ENCODE measurements at places on chromosomes 4 and X.
A peak's percentile ranks its signal among the peaks of the same experiment; 100 is the strongest.

GRCh38 chr4:113223001-113223400, 173.5 kb downstream of the ANK2 start:
- DNase-seq: no peak

- DNase-seq: peak; percentile 40
Observed at GRCh38 chrX:106726485-106727437, at the start of gene RNF128. Gene RNF128 (plus strand): TSS chrX:106726701. CDS start chrX:106726914, 213 bp downstream.

DNA sequence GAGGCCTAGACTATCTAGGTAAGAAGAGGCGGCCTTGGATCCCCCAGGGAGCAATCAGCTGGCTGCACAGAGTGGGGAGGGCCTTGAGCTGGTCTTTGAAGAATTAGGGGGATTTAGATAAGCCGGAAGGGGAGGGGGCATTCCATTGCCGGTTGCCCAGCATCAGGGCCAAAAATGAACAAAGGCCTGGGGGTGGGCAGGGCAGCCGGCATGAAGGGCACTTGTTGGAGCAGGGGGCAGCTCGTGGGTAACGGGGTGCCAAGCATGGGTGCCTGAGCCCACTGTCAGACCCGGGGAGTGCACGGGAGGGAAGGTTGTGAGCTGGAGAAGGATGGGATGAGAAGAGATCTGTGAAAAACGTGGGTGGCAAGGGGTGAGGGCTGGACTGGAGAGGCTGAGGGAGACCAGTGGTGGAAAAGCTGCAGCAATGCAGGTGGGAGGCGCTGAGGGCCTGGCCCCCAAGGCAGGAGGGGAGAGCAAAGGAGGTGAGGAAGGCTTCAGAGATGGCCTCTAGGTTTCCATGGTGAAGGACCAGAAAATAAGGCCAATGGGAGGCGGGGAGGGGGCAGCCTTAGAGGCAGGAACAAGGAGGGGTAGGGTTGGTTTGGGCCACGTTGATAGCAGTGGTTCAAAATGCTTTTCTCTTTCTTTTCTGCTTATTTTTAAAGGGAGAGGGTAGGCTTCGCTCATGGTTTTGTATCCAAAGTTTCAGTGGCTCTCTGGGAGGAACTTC, 8.6 kb downstream of the KLF3 start:
- DNase-seq: no peak

GRCh38 chr4:70380578-70380977, 2.4 kb upstream of the SMR3B start:
- DNase-seq: no peak

DNA sequence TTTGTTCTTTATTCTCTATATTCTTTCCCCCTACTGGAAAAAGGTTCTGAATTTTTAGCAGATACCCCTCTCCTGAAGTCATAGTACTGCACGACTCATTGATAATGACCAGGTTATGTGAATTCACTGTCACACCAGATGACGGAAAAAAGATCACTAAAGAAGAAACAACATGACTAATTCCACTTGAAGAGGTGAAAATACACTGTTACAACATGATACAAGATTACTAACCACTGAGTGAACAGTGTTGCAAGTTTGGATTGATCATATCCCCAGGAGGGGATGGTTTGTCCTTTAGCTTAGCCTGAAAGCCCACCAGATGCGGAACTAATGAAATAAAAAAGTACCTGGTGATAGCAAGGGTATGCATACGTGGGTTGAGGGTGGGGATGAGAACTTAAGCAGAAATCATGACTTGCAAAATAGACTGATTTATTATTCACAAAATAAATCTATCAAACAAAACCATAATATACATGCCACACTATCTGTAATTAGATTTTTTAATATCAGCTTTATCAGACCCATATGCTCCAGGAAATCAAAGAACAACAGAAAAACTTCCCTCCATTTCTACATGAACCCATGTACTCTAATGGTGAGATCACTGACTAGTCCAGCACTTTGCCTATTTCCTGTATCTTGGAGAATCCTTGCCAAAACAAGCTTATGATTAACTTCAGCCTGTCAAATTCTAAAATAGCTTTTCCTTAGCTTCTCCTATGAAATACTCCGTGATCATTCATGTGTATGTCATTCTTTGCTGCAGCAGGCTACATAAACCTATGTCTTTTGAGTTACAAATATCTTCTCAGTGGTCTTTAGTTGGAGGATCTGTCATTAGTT, 257.4 kb upstream of the AGA start:
- DNase-seq: peak; percentile 54

DNA sequence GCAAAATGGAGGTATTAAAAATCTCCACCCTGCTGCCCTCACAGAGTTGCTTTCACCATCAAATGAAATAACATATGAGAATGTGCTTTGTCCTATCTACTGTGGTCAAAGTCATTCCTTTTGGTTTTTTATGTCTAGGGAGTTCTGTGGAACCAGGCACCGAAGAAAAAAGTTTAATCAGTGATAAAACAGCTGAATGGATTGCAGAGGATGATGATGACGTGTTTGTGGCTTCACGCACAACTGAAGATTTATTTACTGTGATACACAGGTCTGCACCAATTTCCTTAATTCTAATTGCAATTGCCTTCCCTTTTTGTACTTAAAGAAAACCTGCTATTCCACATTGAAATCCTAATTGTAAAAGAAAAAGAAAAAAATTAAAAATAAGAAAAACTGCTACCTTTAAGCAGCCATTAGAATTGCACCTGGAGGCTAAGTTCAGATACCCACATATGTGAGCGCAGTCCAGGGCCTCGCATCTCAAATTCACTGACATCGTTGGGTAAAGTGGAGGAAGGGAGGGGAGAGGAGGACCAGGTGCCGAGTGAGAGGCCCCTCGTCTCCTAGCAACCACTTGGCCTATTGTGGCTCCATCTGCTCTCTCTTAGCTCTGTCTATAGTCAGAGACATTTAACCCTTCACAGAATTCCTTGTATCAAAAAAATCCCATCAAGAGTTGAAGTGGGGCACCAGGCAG, 10.5 kb upstream of the RTL5 start:
- DNase-seq: no peak

DNA sequence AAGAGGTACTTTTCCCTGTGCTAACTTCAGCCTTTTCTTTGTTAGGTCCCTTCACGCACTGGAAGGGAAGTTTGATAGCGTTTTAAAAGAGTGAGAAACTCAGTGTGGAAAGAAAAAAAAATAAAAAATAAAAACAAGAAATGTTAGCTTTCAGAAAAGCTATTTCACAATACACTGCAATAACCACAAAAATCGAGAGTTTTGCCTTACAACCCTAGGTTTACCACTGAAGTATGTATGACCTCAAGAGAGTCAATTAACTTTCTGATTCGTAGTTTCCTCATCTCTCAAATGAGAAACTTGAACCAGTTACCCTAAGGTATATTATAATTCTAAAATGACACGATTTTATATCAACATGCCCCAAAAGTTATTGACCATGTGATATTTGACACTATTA, 93.9 kb upstream of the JADE1 start:
- DNase-seq: peak; percentile 75

GRCh38 chr4:36054694-36055422, 189.5 kb downstream of the ARAP2 start:
- DNase-seq: no peak

DNA sequence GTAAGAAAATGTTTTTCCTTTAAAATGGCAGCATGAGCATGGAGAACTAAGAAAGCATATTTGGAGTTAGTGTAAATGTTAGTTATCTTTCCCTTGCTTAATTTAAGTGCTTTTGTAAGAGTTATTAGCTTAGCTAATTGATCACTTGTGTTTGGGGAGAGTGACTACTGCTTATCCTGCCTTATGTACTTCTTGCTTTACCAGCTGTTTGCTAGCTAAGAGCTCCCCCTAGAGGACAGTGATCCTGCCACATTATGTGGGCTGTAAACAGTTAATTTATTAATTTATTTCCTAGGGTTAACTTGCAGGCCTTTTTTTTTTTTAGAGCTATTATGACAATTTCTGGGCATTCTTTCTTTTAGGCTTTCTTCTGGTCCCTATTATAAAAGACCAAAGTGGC, 435.8 kb downstream of the MAGEB5 start:
- DNase-seq: no peak

DNA sequence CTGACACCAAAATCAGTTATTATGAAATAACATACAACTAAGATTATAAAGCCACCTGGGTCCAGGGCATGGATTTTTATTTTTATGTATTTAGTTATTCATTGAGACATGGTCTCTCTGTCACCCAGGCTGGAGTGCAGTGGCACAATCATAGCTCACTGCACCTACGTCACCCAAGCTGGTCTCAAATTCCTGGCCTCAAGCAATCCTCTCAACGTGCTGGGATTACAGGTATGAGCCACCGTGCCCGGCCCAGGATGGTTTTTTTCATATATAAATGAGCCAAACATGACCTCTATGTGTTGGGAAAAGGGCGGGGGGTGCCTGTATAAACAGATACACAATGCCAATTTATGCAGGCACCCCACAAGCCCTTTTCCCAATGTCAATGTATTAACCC, 24.6 kb downstream of the ZNF630 start:
- no peak for DNase-seq

Data from fibroblast of the aortic adventitia (primary cell).